ENCODE measurements at places on chromosomes 7 and 10.
A peak's percentile ranks its signal among the peaks of the same experiment; 100 is the strongest.

- peak; percentile 64 for DNase-seq
Measured at GRCh38 chr7:135620980-135621850, 41.1 kb upstream of the STMP1 start.

DNA sequence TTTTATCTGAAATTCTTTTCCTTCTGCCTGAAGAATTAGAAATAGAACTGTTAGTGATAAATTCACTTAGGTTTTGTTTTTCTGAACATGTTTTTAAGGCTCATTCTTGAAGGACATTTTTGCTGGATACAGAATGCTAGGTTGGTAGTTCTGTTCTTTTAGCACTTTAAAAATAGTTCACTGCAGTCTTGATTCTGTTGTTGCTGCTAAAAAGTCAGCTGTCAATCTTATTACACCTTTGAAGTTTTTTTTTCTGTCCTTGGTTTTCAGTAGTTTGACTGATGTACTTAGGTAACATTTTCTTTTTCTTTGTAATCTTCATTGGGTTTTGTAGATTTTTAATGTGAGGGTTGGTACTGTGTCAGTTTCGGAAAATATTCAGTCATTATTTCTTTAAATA lies 48.7 kb downstream of the C1GALT1 start:
- no peak for DNase-seq

DNA sequence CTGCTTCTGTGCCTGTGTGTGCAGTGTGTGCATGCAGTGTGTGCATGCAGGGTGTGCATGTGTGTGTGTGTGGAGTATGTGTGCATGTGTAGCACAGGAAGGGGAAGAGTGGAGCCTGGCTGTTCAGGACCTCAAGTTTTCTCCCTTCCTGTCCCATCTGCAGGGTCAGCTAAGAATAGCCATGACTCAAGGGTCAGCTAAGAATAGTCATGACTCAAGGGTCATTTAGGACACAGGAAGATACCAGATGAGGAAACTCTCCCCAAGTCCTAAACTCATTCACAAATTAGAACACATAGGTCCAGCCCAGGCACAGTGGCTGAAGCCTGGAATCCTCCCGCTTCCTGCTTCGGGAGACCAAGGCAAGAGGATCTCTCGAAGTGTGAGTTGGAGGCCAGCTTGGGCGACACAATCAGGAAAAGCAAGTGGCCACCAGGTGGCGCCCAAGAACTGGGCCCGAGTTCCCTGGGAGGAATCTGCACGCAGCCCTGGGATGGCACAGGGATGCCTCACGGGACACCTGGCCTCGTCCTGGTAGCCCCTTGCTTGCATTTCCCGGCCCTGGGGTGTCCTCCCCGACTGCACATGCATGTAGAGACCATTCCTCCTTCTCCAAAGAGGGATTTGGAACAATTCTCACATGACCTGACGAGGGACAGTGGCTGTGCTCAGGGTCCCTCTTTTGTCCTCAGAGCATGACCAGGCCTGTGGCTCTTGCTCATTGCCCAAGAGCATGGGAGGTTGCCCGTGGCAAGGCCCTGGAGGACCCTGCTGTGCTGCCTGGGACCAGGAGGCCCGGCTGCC lies 21.4 kb upstream of the VOPP1 start:
- DNase-seq, result peak; percentile 25

GRCh38 chr10:98242823-98243222 lies 25.2 kb downstream of the LOXL4 start:
- no peak for DNase-seq

DNA sequence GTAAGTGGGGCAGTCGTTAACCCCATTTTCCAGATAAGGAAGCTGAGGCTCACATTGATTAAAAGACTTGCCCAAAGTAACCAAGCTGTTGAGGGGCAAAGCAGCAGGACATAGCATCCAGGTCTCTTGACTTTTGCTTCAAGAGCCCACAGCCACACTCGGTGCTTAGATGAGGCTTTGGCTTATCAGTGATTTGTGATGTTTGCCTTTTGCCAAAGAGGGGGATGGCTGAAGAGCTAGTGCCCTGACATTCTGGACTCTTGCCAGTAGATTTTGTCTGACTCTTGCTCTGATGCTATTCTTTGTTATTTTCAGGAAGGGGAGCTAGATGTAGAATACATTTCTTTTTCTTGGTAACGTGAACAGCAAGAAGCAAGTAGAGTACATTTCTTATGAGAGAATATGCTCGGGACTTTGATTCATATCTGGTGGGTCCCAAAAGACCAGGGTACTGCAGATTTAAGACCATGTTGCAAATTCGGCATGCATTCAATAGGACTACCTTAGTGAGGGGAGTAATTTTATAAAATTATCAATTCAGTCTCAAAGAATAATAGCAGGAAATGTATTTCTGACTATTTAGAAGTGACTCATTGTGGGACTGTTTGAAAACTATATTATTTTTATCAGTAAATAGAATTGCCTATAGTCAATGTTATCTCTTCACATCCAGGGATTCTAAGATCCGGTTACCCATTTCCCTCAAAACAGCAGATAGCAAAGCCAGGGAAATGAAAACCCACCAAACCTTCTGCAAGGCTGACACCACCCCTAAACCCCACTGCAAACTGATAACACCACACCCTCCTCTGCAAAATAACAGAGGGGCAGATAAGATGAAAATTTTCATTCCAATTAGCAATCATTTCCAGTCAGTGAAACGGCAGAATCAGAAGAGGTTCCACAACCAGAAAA lies 180.0 kb upstream of the BMPER start:
- DNase-seq, result no peak

GRCh38 chr7:158239290-158239981 lies 348.2 kb downstream of the PTPRN2 start:
- no peak for DNase-seq

DNA sequence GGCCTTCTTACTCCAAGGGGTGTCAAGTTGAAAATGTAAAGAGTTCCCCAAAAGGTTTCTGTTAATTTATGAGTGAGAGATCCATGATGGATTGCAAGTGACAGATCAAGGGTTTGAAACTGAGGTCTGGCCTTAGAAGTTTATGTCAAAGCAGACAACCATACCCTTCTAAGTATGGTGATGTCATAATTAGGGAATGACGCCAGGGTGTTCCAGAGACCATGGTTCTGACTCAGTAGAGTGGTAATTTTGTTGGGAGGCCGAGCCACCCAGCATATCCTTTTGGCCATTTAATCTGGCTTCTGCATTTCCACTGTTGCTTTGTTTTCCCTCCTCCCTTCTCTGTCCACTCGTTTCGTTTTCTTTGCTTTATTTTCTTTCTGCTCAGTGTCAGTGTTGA lies 2.7 kb downstream of the TRUB1 start:
- DNase-seq, result no peak

DNA sequence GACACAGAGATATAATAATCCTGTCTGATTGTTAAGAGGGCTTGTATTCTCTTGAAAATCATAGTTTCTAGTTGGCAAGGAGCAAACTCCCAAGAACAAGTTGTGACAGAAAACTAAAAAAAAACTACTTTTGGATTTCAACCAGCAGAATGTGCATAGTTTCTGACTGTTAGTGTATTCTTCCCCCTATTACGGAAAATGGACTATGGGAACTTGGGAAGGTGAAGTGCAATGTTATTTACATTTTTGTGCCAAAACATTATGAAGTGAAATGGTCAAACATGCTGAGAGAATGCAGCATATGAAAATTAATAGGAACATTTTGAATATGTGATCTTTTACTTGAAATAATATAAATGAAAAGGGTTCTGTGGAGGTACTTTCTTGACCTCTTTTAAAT lies 660.8 kb downstream of the SUGCT start:
- DNase-seq, result no peak

DNA sequence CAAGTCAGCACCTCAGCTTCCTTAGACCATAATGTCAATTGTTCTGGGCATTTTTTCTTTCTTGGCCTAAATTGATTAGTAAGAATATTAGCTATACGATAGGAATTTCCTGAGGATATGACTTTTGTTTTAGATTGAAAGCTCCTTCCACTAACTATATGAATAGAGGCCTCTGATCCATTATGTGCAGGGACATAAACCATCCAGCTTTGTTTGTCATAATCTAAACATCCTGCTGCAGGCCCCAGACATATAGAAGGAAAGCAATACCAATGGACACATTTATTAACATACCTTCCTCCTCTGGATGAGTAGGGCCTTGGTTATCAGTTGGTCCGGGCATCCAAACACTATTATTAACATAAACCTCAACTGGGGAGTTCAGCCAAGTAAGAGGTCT lies 4.3 kb upstream of the GIMAP4 start:
- DNase-seq, result no peak

DNA sequence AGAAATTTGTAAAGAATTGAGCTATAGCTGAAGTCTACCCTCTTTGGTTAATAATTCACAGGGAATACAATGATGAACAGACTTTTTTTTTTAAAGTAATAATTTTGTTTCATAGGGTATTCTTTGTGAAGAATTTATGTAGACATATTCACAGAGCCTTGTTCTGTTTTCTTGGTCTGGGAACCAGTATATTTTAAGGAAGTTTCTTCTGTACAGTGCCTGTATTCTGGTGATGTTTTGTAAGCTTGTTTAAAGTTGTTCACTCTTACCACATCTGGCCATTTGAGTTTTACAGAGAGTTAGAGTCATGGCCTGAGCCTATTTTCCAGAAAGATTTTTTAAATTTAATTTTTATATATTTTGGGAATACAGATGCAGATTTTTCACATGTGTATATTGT lies 70.3 kb downstream of the CCSER2 start:
- peak; percentile 23 for DNase-seq

- DNase-seq, result no peak
Measured at GRCh38 chr10:79264942-79265341, 82.3 kb upstream of the PPIF start.

DNA sequence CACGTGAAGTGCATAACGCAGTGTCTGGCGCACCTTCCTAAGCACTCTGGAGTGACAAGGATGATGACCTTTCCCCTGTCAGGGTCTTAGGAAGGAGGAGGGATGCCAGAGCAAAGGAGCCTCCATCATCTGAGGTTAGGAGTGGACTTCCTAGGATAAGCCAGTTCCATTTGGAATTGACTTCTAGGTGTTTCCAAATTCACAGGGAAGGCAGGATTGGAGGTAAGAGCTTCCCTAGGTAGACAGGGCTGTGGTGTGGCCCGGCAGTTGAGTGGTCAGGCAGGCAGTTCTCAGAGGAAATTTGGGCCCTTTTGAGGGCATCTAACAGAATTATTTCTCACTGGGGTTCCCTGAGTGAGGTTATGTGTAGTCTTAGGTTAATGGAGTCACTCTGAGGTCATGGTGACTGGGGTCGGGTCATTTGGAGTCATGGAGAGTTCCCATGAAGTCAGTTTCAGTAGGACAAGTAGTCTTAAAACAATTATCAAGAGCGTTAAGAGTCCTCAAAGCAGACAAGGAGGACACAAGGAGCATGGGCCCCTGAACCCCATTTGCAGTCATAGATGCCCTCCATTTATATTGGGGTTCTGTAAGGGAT lies 8.2 kb downstream of the PPIF start:
- DNase-seq, result no peak

GRCh38 chr10:132984801-132985545 lies 42.6 kb upstream of the CFAP46 start:
- DNase-seq, result no peak

DNA sequence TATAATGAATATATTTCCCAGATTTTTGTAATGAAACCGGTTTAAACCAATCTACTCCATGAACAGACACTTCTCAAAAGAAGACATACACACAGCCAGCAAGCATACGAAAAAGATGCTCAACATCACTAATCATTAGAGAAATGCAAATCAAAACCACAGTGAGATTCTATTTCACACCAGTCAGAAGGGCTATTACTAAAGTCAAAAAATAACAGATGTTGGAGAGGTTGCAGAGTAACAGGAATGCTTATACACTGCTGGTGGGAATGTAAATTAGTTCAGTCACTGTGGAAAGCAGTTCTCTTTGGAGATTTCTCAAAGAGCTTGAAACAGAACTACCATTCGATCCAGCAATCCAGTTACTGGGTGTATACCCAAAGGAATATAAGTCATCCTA lies 240.7 kb downstream of the TSPAN12 start:
- DNase-seq, result no peak

DNA sequence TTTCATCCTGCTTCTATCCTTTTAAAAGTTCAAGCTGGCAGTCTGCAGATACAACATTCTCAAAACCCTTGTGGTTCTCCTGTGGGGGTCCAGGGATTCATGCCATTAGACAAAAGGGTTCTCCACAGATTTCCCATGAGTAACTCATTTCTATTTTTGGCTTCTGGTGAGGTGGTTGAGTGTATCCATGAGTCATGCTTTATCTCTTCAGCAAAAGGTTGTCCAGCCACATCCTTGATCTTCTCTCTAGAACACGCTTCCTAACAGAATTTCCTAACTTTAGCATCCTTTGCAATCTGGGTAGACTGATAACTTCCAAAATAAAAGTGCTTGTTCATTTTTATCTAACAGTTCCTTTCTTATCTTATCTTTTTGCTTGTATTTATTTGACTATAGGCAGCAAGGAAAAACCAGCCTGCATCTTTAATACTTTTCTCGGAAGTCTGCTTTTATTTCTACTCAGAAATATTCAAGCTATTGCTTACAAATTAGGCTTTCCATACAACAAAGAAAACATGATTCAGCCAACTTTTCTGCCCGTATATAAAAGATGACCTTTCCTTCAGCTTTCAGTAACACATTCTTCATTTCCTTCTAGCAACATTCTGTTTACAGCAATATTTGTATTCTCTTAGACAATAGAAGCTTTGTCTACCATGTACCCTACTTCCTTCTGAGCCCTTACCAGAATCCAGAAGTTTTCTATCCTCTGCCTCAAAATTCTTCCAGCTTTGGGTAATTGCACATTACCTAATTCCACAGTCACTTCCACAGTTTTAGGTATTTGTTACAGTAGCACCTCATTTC lies 79.3 kb upstream of the IL6 start:
- no peak for DNase-seq

GRCh38 chr10:132861884-132862461 lies 76.0 kb upstream of the NKX6-2 start:
- no peak for DNase-seq

- DNase-seq, result no peak
Measured at GRCh38 chr7:14125998-14126397, 136.5 kb upstream of the ETV1 start.

- DNase-seq, result no peak
Measured at GRCh38 chr10:124497196-124497881, 35.7 kb downstream of the LHPP start.

- DNase-seq, result no peak
Measured at GRCh38 chr10:102264371-102264770, 19.0 kb downstream of the GBF1 start.

- peak; percentile 70 for DNase-seq
Measured at GRCh38 chr7:140390466-140391190, 7.7 kb downstream of the SLC37A3 start.

- DNase-seq, result no peak
Measured at GRCh38 chr10:59033622-59034021, 142.8 kb upstream of the PHYHIPL start.

DNA sequence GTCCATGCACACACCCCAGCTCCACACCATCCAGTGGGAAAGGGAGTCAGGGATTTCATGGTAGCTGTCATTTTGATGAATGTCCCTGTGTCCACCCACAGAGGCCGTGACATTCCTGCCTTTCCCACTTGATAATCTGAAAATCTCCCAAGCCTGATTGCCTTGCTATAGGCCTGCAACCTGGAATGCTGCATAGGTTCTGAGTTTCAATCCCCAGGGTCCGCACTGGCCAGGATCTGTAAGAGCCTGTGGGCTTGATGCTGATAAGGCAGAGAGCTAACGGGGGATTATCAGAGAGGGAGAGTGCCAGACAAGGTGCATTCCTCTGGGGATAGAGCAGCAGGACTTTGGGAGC lies 57.5 kb downstream of the RBM20 start:
- no peak for DNase-seq

- DNase-seq, result no peak
Measured at GRCh38 chr7:71132377-71133231, 660 bp downstream of the GALNT17 start.

- no peak for DNase-seq
Measured at GRCh38 chr10:61708846-61709245, 46.1 kb downstream of the CABCOCO1 start.

- DNase-seq, result no peak
Measured at GRCh38 chr7:69213878-69214277, 384.4 kb upstream of the AUTS2 start.

Data from AML-193 (cell line).